ENCODE measurements at places on chromosomes 11 and 22.

DNA sequence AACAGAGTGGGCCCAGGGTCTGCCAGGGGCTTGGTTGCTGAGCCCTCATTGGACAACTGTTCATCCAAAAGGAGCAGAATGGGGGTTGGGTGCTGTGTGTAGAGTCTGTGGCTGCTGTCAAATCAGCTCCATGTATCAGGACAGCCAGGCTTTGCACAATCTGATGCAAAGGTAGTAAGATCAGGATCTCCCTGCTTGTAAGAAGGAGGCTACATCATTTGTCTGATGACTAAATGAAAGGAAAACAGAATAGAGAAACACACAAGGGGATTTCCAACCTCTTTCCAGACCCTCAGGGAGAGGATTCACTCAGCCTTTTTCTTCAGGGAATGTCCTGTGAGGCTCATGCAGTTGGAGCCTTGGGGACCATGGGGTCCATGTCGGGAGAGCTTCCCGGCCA, 7.2 kb downstream of the MICAL2 start:
- no peak for DNase-seq

DNA sequence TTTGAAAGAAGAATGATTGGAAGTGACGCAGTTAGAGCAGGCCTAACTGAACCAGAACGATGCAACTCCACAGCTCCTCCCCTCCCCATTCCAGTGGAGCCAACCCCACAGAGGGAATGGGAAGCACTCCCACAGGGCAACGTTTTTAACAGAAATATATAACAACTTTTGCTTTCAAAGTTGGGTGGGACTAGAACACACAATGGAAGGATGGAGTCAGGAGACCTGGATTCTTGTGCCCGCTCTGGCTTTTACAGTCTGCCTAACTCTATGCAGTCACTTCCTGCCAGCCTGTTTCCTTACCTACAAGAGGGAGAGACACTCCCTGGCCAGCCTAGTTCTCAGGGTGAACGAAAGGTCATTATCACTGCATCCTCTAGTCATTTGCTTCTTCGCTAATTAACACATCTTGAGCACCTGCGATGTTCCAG, 75.5 kb downstream of the PACSIN2 start:
- no peak for DNase-seq

- no peak for DNase-seq
These were observed 103.7 kb downstream of the GAB2 start for GRCh38 chr11:78313898-78314297.

- no peak for DNase-seq
These were observed 25.4 kb upstream of the MS4A6A start for GRCh38 chr11:60208146-60208895.

DNA sequence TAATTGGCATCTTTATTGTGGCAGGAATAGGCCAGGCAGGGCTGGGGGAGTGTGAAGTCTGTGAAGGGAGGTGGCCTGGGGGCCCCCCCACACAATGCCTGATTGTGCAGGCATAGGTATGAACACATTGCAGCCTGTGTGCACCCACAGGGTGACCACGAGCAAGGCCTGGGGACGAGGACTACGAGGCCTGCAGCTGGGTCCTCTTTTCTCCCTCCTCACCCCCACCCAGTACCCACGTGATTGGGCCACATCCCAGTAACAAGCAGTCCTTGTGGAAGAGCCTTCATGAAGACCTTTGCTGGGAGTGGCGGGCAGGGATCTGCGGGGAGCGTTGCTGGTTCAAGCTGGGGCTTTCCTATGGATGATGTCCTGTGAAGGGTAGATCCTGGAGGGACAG, 29.3 kb downstream of the ZBTB16 start:
- DNase-seq: no peak
